Chondrocyte (in vitro differentiated cells): ENCODE measurements at places on chromosomes 5 and 9. TPM values are rescaled to one million over a fixed set of nuclear protein-coding genes. Genes with fewer than 3 reads are reported as not detected.

Gene DNAJC25
- total RNA-seq = 6.5 to 9.1 TPM (median 6.9 TPM) in 3 replicates

Gene TEX48
- total RNA-seq = not detected in 3 replicates

- DNase-seq = no peak
These were observed 903.8 kb downstream of the EFNA5 start for GRCh38 chr5:106766916-106767315.

DNA sequence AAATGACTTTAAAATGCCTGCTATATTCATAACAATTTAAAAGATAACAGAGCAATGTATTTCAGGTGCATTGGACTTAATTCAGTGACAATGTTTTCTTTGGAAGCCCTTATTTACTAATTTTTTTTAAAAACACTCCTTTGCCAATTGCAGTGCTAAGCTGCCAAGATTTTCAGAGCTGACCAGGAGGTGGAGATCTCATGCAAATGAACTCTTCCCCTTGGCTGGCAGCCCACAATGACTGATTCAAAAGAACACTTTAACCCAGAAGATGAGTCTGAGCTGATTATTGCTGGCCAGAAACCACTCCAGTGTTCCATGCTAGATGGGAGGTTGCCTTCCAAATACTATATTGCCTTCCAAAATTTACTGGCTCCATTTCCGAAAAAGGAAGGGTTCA, 128.3 kb upstream of the CCNH start:
- DNase-seq = no peak

DNA sequence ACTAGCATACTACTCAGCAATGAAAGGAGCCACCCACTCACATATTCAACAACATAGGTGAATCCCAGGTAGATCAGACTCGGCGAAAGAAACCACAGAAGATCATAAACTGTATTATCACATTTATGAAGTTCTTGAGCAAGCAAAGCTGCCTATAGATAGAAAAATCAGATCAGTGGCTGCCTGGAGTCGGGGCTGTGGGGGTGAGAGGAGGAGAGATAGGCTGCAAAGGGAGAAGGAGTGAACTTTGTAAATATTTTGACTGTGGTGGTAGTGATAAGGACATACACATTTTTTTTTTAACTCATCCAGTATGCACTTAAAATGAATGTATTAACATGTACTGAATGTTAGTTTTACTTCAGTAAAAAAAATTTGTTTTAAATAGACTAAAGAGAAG, 23.5 kb upstream of the TMEM174 start:
- no peak for DNase-seq
